Central memory CD4-positive, alpha-beta T cell (primary cell): ENCODE measurements at places on chromosomes 7 and 10.

- DNase-seq = no peak
Measured at GRCh38 chr10:80163741-80164341, 31.3 kb downstream of the PLAC9 start.

DNA sequence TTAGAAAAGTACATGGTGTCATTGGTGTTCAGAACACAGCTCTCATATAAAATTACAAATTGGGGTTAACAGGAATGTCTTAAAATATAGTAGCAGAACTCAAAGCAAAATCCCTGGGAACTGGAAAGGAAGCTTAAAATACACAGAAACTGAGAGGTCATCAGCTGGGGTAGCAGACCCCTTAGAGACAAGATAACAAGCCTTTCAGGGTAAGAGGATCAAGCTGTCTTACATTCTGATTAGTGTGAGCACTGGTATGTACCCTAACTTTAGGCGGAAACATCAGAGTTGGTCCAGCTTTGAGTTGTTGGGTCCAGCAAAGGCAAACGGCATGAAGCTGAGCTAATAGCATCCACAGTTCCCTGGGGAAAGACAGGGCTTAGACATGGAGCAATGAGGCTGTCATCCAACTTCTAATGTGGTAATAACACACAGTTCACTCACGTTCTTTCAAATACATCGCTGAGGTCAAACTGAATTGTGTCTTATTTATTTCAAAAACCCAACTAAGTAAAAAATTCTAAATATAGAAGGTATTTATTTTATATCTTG, 32.6 kb downstream of the ARHGAP21 start:
- DNase-seq = no peak

GRCh38 chr10:78025685-78026364, 3.5 kb downstream of the POLR3A start:
- DNase-seq = no peak

DNA sequence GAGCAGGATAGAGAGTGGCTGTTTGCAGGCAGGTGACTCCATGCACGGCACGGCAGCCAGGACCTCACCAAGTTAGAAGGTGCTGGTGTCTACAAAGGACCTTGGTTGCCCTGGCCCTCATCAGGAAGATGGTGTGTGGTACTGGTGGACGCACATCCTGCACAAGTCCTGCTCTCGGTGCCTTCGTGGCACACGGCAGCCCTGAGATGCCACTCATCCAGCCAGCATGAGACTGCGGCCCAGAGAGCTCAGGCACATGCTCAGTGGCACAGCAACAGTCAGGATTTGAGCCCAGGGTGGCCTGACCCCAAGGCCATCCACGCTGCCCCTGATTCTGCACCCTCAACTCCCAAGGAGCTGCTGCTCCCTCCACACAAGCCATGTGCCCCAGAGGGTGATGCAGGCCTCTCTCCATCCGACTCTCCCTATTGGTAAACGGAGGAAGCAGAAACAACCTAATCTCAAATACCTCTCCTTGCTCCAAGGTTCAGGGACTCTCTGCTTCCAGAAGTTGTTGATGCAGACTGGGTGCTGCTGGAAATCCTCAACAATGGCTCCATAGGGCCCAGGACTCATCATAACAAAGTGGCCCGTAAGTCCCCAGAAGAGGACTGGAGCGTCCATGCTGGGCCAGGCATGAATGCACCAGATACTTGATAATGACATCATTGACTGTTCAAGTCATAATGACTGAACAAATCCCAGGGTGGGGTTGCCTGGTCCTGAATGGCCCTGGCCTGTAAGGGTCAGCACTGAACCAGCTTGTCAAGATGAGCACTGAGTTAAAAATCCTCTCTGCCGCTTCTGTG, 93.6 kb downstream of the ARHGAP22 start:
- no peak for DNase-seq

GRCh38 chr7:24899905-24900304, 80.1 kb downstream of the OSBPL3 start:
- no peak for DNase-seq
